MG63 (cell line): ENCODE measurements at places on chromosomes 7 and 10. TPM values are rescaled to one million over a fixed set of nuclear protein-coding genes. Genes with fewer than 3 reads are reported as not detected.

- no peak for DNase-seq
Measured at GRCh38 chr7:118185163-118185860, 1.3 kb downstream of the LSM8 start.

DNA sequence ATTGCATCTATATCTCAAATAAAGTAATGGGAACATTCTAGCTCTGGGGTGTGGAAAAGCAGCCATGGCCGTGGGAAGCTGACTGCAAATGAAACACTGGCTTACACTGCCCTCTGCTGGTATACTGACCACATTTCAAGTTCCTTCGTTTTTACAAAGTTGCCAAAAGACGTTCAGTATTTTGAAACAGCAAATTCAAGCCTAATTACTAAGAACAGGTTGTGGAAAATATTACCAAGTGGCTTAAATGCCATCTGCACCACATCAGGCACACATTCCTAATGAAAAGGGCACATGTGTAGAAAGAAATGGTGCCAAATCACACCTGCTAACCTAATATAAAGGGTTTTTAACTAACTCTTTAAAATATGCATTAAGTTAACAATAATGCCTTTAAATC lies 83.9 kb downstream of the JAZF1 start:
- DNase-seq, result peak; percentile 16

- no peak for DNase-seq
Measured at GRCh38 chr10:78934532-78934898, 134.3 kb upstream of the ZMIZ1 start.

DNA sequence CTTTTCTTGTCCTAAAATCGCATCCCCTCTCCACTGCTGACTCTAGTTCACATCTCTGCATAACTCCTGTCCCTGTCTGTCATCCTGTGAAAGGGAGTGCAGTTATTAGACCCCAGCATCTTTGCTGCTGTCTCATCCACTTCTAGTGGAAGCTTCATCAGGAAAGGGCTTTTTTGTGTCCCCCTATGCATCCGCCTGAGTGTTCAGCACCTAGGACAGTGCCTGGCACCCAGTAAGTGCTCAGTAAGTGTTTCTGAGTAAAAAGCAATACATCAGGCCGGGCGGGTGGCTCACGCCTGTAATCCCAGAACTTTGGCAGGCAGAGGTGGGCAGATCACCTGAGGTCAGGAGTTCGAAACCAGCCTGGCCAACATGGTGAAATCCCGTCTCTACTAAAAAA lies 211.8 kb upstream of the FOXK1 start:
- no peak for DNase-seq

GRCh38 chr7:8051373-8051772 lies 82.8 kb downstream of the GLCCI1 start:
- DNase-seq, result no peak

DNA sequence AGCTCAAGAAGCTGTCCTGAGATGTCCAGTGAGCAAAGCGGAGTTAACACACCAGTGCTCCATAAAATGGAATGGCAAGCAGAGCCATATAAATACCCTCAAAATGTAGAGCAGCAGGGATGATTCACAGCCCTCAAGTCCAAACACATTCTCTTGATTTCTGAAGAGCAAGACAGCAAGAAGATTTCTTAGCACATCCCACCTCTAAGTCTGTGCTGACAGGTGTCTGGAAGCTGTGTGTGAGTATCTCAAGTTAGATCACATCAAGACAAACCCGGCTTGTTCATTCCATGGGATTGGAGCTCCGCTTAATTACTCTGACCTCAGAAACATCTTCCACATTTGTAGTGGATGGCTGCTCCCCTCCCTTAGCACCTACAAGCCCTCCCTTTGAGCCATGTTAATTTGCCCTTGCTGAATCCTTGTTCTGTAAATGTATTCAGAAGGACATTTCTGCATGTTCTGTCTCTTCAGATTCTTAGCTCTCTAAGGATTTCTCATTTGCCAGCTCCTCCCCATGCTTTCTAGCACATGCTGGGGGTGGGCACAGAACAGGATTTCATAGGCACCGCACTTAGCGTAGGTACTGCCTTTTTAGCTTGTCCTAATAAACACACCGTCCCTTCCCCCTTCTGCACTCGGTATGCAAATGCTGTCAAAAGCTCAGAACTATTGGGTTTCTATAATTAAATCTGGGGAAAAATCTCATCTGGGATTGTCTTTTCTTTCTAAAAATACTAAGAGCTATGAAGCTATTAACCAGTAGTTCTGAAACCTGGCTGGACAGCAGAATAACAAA lies 112.7 kb downstream of the CPXM2 start:
- DNase-seq, result no peak

- no peak for DNase-seq
Measured at GRCh38 chr7:13852281-13852968, 137.0 kb downstream of the ETV1 start.

GRCh38 chr7:35026150-35026549 lies 11.1 kb downstream of the DPY19L1 start:
- no peak for DNase-seq

Gene SP4
- 4.6 and 4.7 TPM in 2 replicates for total RNA-seq

Gene SORBS1
- 0.03 TPM in 1 of 2 replicates, not detected in the other for total RNA-seq

Gene GSDME
- total RNA-seq, result 3.7 and 4.1 TPM in 2 replicates

Gene MRPS16
- total RNA-seq, result 61.4 TPM in 2 replicates
